Suprapubic skin (tissue), 4 donors: ENCODE measurements at places on chromosomes 4 and X. TPM values are rescaled to one million over a fixed set of nuclear protein-coding genes. Genes with fewer than 3 reads are reported as not detected.

- no peaks in the 10 kb centered on the region for H3K27me3 ChIP-seq
- peak overlapping the region; percentile 50 for H3K4me3 ChIP-seq
- no peaks in the 10 kb centered on the region for H3K36me3 ChIP-seq
These were observed 441.9 kb downstream of the INPP4B start for GRCh38 chr4:142404191-142404611.

- no peaks in the 10 kb centered on the region for H3K4me1 ChIP-seq
- no peak overlapping the region for H3K4me3 ChIP-seq
- H3K27me3 ChIP-seq = no peaks in the 10 kb centered on the region
- H3K36me3 ChIP-seq = no peaks in the 10 kb centered on the region
These were observed 89.0 kb downstream of the SPRY1 start for GRCh38 chr4:123485601-123486000.

GRCh38 chrX:95156566-95156965, 1482.6 kb downstream of the FAM133A start:
- DNase-seq = no peak
- H3K4me1 ChIP-seq = no peaks in the 10 kb centered on the region
- H3K4me3 ChIP-seq = no peak overlapping the region
- H3K36me3 ChIP-seq = no peaks in the 10 kb centered on the region
- no peaks in the 10 kb centered on the region for H3K27me3 ChIP-seq
- no peak overlapping the region for H3K27ac ChIP-seq

DNA sequence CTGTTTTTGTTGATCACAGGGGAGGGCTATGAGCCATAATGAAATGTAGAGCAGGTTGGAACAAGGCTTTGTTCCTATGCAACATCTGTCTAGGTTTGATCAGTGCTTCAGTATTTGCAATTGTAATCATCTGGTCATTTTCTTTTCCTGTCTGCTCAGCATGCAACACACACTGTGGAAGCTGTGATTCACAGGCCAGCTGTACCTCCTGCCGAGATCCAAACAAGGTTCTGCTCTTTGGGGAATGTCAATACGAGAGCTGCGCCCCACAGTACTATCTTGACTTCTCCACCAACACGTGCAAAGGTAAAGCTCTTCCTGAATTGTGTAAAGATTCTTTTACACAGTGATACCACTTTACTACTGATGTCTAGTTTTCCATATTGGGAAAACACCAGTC, 181.9 kb upstream of the ANXA3 start:
- peaks cover 18% of the 10 kb centered on the region for H3K4me1 ChIP-seq
- H3K27me3 ChIP-seq = no peaks in the 10 kb centered on the region
- no peak overlapping the region for H3K27ac ChIP-seq
- H3K4me3 ChIP-seq = no peak overlapping the region
- no peak for DNase-seq

DNA sequence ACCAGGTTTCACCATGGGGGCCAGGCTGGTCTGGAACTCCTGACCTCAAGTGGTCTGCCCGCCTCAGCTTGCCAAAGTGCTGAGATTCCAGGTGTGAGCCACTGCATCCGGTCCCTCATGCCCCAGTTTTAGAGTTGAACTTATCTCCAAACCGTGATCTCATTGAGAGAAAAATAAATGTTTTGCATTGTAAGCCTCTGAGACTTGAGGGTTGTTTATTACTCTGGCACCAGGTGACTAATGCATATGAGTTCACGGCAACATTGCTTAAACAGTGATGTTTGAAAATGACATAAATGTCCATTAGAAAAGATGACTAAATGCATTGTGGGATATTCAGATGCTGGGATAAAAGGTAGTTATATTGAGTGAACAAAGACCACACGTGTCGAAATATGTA, 22.9 kb upstream of the FAT1 start:
- no peak for DNase-seq
- H3K4me3 ChIP-seq = no peak overlapping the region
- H3K27ac ChIP-seq = no peak overlapping the region
- H3K36me3 ChIP-seq = no peaks in the 10 kb centered on the region
- H3K4me1 ChIP-seq = no peaks in the 10 kb centered on the region
- H3K27me3 ChIP-seq = no peaks in the 10 kb centered on the region

DNA sequence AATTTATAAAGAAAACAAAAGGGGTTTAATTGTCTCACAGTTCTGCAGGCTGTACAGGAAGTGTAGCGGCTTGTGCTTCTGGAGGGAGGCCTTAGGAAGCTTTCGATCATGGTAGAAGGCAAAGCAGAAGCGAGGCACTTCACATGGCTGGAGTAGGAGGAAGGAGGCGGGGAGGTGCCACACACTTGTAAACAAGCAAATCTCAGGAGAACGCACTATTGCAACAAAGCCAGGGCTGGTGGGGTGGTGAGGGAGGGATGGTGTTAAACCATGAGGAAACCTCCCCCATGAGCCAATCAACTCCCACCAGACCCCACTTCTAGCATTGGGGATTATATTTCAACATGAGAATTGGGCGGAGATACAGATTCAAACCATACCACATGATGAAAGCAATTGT, 1116.3 kb downstream of the FAT4 start:
- H3K27ac ChIP-seq = no peak overlapping the region
- H3K4me1 ChIP-seq = no peaks in the 10 kb centered on the region
- no peaks in the 10 kb centered on the region for H3K27me3 ChIP-seq
- no peak overlapping the region for H3K4me3 ChIP-seq
- H3K36me3 ChIP-seq = no peaks in the 10 kb centered on the region
- DNase-seq = no peak

The PLRG1 gene
- 36.0 TPM for total RNA-seq

DNA sequence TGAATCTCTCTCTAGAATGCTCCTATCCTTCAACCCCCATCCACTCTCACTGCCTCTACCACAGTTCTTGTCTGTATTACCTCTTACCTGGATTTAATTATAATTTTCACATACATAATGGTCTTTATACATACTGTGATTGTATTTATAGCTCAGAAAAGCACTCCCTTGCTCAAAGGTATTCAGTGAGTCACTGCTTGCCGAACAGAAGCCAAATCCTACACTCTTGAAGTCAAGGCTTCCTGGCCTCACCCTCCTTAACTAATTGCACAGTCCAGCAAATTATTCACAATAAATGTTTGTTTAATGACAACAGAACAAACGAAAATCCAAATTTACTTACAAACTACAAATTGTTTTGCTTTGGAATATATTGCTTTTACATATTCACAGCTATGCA, 159.5 kb downstream of the KLHL13 start:
- no peaks in the 10 kb centered on the region for H3K4me1 ChIP-seq
- no peaks in the 10 kb centered on the region for H3K27me3 ChIP-seq
- H3K27ac ChIP-seq = no peak overlapping the region

GRCh38 chr4:137635601-137636000, 103.3 kb upstream of the PCDH18 start:
- no peak for DNase-seq
- no peak overlapping the region for H3K27ac ChIP-seq
- no peaks in the 10 kb centered on the region for H3K27me3 ChIP-seq
- H3K4me1 ChIP-seq = no peaks in the 10 kb centered on the region
- H3K36me3 ChIP-seq = no peaks in the 10 kb centered on the region
- no peak overlapping the region for H3K4me3 ChIP-seq

- H3K4me3 ChIP-seq = no peak overlapping the region
- no peaks in the 10 kb centered on the region for H3K27me3 ChIP-seq
- no peak for DNase-seq
- no peaks in the 10 kb centered on the region for H3K4me1 ChIP-seq
- no peaks in the 10 kb centered on the region for H3K36me3 ChIP-seq
These were observed 105.9 kb upstream of the SLC7A11 start for GRCh38 chr4:138348055-138348454.

DNA sequence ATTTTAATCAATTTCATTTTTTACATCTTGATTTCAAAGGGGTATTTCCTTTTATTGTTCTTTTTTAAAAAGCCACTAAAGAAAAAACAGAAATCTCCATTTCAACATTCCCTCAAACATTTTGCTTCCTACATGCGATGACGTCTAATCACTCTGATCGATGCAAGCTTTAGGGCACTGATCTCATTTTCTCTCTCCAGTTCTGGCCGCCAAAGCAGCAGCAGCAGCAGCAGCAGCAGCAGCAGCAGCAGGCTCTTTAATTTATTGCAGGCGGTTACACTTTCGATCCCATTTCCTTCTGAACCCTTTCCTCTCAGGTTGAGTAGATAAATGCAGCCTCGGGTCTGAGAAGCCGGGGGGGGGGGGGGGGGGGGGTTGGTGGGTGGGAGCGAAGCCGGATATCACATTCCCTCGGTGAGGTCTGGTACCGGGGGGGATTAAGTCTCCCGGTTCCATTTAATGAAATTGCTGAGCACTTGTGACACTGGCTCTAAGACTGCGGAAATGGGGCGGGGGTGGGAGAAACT, 3.4 kb upstream of the PCDH7 start:
- H3K27me3 ChIP-seq = peaks cover 27% of the 10 kb centered on the region
- peak overlapping the region; percentile 65 for H3K27ac ChIP-seq
- no peaks in the 10 kb centered on the region for H3K36me3 ChIP-seq
- H3K4me3 ChIP-seq = peak overlapping the region; percentile 74

The USP27X gene
- 2.4 TPM for total RNA-seq

- no peaks in the 10 kb centered on the region for H3K36me3 ChIP-seq
- H3K27ac ChIP-seq = peak overlapping the region; percentile 100
- peak overlapping the region; percentile 99 for H3K4me3 ChIP-seq
- peak; percentile 92 for DNase-seq
These were observed 754 bp upstream of the KLF3 start for GRCh38 chr4:38663090-38663800.

- H3K4me1 ChIP-seq = no peaks in the 10 kb centered on the region
- H3K27me3 ChIP-seq = no peaks in the 10 kb centered on the region
- H3K4me3 ChIP-seq = no peak overlapping the region
- no peak for DNase-seq
- H3K27ac ChIP-seq = no peak overlapping the region
These were observed 2471.7 kb downstream of the ARAP2 start for GRCh38 chr4:33772582-33772981.

- no peaks in the 10 kb centered on the region for H3K27me3 ChIP-seq
- no peak overlapping the region for H3K27ac ChIP-seq
- DNase-seq = no peak
- no peak overlapping the region for H3K4me3 ChIP-seq
- peaks cover 5% of the 10 kb centered on the region for H3K36me3 ChIP-seq
- H3K4me1 ChIP-seq = no peaks in the 10 kb centered on the region
These were observed 55.9 kb downstream of the EIF4E start for GRCh38 chr4:98873059-98873458.

The HSFX2 gene
- total RNA-seq = not detected

The LDB2 gene
- 4.7 TPM for total RNA-seq

DNA sequence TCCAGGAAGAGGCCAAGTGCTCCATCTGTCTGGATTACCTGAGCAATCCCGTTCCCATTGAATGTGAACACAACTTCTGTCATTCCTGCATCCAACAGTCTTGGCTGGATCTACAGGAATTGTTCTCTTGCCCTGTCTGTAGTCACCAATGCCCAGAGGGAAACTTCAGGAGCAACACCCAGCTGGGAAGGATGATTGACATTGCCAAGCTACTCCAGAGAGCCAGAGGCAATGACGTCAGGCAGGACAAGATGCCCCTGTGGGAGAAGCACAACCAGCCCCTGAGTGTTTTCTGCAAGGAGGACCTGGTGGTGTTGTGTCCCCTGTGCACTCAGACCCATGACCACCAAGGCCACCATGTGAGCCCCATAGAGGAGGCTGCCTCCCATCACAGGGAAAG, 21.3 kb upstream of the TRIM60 start:
- no peak overlapping the region for H3K4me3 ChIP-seq
- no peaks in the 10 kb centered on the region for H3K36me3 ChIP-seq
- no peak overlapping the region for H3K27ac ChIP-seq

The TMEM144 gene
- 3.7 TPM for total RNA-seq

The TMEM150C gene
- total RNA-seq = 10.7 TPM

DNA sequence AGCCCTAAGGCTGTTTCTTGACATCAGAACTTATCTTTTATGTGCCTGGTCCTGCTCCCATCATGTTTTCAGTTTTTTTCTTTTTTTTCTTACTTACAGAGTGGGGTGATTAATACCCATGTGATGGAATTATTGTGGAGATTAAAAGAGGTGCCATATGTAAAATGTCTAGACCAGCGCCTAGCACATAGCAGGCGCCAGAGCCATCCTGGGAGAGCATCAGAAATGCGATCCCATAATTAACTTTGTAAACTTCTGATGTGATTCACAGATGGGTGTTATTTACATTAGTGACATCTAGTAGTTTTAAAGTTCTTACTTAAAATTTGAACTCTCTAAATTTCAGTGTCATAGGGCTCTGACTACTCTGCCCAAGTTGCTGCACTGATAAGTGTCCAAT, 66.2 kb upstream of the PGRMC2 start:
- no peaks in the 10 kb centered on the region for H3K36me3 ChIP-seq
- DNase-seq = no peak
- no peak overlapping the region for H3K4me3 ChIP-seq
- H3K27me3 ChIP-seq = no peaks in the 10 kb centered on the region

- no peak overlapping the region for H3K4me3 ChIP-seq
- no peak for DNase-seq
- H3K27me3 ChIP-seq = no peaks in the 10 kb centered on the region
These were observed 294.2 kb upstream of the CT83 start for GRCh38 chrX:116756958-116757357.

- H3K36me3 ChIP-seq = no peaks in the 10 kb centered on the region
- no peaks in the 10 kb centered on the region for H3K27me3 ChIP-seq
- H3K4me1 ChIP-seq = no peaks in the 10 kb centered on the region
- no peak overlapping the region for H3K27ac ChIP-seq
These were observed 2.1 kb downstream of the KDM6A start for GRCh38 chrX:44875185-44875489.
